ENCODE measurements at places on chromosomes 2 and 18. TPM values are rescaled to one million over a fixed set of nuclear protein-coding genes. Genes with fewer than 3 reads are reported as not detected.
A peak's percentile ranks its signal among the peaks of the same experiment; 100 is the strongest.

The GRB14 gene
- total RNA-seq, result not detected

The SMAD2 gene
- total RNA-seq, result 70.9 TPM

The CAB39 gene
- 36.4 TPM for total RNA-seq

The CAVIN2 gene
- not detected for total RNA-seq

The RUFY4 gene
- 0.33 TPM for total RNA-seq

The HOXD8 gene
- total RNA-seq, result not detected

The EIF2B4 gene
- total RNA-seq, result 39.9 TPM

The TXNL4A gene
- 69.0 TPM for total RNA-seq

DNA sequence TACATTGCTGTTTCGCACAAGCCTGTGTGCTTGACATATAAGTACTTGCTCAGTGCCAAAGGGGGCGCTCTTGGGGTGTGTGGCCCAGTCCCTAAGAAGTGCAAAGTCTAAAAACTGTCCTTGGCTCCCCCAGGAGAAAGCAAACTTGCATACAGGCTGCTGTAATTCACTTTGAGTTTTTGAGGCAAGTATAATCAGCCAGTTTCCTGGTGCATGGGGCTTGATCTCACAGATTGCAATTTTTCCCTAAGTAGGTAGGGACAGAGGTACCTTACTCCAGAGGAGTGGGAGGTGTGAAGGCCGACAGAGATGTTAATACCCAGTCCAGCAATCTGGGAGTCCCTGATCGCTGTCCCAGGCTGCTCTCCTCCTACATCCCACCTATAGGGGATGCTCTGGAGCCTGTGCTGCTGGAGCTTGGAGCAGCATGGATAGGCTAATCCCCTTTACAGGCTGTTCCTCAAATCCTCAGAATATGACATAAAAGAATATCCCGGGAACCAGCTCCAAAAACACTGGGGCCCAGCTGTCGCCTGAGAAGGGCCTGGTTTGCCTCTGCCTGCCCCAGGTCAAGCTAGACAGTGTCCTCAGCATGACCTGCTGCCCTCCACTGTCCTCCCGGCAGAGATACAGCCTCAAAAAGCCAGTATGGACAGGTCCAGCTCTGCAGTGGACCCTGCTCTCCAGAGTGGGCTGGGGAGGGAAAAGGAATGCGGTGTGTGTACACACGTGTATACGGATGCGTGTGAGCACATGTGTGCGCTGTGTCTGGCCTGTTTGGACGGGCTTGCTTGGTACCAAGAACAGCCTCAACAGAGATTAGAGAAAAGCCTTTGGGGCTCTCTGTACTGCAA lies 136.5 kb upstream of the HAAO start:
- no peak for DNase-seq

GRCh38 chr2:8984157-8984556 lies 19.3 kb downstream of the MBOAT2 start:
- DNase-seq, result no peak

- DNase-seq, result peak; percentile 34
Measured at GRCh38 chr2:35410431-35411061, 945.0 kb upstream of the CRIM1 start.

GRCh38 chr2:194319222-194319992 lies 1337.6 kb upstream of the SLC39A10 start:
- no peak for DNase-seq

GRCh38 chr2:237866101-237866621 lies 6.7 kb downstream of the RAMP1 start:
- DNase-seq, result no peak

DNA sequence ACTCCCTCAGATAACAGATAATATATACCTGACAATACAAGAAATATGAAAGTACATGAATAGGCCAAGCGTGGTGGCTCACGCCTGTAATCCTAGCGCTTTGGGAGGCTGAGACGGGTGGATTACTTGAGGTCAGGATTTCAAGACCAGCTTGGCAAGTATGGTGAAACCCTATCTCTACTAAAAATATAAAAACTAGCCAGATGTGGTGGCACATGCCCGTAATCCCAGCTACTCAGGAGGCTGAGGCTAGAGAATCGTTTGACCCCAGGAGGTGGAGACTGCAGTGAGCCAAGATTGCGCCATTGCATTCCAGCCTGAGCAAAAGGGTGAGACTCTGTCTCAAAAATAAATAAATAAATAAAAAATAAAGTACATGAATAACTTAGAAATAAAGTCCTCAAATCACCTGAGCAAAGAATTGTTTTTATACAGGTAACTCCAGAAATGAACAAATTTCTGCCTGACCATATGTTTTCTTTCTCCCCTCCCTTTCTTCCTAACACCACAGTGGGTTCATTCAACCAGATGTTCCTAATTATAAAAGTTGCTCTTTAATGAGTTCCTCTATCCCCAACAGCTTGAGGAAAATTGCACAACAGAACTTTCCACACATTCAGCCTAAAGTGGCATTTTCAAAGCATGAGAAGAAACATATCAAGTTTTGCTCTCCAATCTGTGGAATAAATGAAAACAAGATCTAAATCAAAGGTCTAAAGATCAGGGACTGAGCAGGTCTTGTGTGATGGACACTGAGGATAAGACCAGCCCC lies 33.6 kb upstream of the AP1S3 start:
- DNase-seq, result no peak

GRCh38 chr18:79496237-79496977 lies 100.7 kb downstream of the NFATC1 start:
- no peak for DNase-seq

DNA sequence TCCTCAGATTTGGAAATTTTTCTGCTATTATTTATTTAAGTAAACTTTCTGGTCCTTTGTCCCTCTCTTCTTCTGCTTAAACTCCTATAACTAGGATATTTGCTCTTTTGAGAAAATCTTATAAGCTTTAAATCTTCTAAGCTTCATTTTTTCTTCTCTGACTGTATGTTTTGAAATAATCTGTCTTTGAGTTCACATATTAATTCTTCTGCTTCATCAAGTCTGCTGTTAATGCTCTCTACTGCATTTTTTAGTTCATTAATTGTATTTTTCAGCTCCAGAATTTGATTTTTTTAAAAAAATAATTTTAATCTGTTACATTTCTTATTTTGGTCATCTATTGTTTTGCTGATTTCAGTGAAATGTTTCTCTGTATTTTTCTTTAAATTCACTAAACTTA lies 28.9 kb downstream of the ICA1L start:
- DNase-seq, result no peak

- no peak for DNase-seq
Measured at GRCh38 chr18:54250846-54251261, 18.5 kb upstream of the POLI start.

DNA sequence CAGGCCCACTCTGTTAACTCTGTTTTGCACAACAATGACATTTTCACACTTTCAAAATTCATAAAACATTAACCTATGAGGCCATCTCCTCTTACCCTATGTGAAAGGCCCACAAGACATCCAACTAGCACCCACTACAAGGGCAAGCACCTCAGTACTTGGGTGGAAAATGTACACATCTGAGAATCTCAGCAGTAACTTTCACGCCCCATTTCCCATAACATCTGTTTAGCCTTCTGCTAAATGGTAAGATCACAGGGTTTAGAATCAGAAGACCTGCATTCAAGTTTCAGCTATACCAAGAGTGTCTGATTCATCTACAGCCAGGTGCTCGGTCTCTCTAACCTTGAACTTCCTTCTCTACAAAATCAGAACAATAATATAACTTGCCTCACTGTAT lies 89.2 kb downstream of the SP100 start:
- DNase-seq, result no peak

GRCh38 chr2:32260376-32260775 lies 4.3 kb downstream of the NLRC4 start:
- no peak for DNase-seq

All from CD8-positive, alpha-beta T cell (primary cell).